ENCODE measurements at places on chromosomes 2 and 18. TPM values are rescaled to one million over a fixed set of nuclear protein-coding genes. Genes with fewer than 3 reads are reported as not detected.

Gene RAB27B
- total RNA-seq, result 24.0 TPM

Gene DCDC2C
- not detected for total RNA-seq

DNA sequence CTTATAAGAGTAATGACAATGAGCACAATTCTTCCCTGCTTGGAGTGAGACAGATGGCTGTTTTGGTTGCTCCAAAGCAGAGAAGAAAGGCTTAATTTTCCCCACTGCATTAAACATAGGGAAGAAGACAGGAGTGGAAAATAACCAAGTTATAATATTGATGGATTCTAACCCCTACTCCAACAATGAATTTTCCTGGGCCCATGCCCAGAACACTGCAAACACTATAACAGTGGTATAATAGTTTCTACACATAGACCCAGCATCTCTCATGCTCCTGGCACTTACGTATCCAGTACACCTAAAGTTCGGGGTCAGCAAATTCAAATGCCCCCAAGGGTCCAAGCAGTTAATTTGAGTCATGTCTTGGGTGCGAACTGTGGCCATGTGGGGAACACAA lies 613.4 kb downstream of the PLCL1 start:
- DNase-seq, result no peak

DNA sequence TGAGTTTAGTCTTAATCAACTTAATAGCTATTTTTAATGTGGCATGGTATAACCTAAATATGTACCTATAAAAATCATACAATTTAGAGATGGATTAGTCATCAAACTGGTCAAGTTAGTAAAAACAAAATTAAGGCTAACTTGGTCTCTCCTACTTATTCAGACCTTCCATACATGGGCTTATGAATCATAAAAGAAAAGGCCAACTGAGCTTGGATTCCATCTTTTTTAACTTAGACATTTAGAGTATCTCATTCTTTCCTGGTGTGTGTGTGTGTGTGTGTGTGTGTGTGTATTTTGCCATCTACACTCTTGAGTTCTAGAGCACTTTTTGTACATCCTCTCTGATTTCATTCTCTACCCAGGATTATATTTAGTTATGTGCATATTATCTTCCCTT lies 637.5 kb downstream of the PLCL1 start:
- no peak for DNase-seq

DNA sequence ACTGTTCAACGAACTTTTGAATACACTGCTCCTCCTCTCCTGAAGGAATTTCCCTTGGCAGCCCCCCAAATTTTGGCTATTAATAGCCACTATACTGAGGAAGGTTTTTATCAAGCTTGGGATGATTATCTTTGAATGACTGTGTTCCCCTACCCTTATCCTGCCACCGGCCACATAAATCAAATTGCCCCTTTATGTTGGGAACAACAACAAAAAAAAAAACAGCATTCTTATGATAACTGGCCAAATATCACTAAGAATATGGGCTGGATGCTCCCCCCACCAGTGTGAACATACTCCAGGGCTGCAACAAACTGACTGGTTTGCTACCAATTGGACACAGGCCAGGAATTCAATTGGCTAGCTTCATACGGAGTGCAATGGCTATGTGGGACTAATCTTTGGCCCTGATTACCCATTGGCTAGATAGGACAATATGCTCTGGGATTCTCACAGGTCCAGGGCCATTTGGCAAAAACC lies 20.6 kb downstream of the DUSP11 start:
- DNase-seq, result no peak

DNA sequence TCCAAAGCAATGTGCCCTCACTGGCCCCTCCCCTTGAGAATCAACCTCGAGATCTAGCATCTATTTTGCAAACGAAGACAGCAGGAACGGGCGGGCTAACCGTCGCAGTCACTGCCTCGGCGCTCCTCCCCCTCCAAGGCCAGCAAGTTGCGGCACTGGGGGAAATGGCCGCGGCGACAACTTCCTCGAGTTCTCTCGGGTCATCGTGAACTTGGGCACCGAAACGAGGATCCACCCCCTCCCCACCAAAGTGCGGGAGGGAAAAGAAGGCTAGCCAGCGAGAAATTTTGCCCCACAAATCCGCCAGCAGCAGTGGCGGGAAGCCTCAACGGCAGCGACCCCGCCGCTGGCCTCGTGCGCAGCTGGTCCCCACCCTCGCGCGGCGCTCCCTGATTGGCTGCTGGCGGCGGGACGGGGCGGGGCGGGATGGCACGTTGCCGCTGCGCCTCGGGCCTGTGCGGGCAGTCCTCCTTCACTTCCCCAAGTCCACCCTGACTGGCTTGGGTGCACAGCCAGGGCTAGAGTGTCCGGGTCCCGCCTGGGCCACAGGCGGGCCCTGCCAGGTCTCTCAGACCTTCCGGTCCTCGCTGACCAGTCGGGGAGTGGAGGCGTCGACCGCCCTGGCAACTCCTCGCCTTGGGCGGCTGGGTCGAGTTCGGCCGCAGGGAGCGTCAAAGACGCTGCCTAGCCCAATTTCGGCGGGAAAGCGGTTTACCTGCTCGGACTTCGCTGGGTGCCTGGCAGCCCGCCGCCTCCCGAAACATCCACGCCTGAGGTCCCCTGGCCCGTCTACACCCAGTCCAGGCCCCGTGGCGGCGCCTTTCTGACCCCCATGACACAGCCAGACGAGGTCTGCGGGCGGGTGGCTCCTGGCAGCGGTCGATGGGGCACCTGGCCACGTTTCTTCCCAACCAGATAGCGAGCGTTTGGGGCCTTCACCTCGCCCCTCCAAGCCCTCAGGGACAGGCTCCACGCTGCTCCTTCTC lies at the start of gene BOLL:
TSS of gene BOLL (minus strand) at position 364 of the 986 bp plus-strand sequence. CDS start 3,469 bp downstream, outside the sequence.
- no peak for DNase-seq

Gene CCDC195
- not detected for total RNA-seq

DNA sequence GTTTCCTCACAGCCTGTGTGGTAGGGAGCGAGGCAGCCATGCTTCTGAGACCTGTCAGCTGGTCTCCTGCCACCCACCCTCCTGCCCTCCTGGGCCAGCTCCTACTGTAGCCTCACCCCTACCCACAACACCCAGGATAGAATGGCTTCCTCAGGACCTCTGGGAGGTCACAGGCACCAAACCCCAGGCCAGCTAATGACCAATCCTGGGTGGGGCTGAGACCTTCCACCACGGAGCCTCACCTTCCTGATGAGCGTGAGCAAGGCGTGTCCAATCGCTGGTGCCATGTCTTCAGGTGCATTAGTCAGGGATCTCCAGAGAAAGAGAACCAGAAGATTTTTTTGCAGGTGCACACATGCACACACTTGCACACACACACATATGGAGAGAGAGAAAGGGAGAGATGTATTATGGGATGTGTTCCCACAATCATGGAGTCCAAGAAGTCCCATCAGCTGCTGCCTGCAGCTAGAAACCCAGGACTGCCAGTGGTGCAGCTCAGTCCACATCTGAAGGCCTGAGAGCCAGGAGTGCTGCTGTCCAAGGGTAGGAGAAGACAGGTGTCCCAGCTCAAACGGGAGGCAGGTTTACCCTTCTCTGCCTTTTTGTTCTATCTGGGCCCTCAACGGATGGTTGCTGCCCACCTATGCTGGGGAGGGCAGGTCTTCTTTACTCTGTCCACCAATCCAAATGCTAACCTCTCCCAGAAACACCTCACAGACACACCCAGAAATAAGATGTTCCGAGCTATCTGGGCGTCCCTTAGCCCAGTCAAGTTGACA lies 70.4 kb upstream of the HDAC4 start:
- no peak for DNase-seq

Gene COA5
- total RNA-seq, result 39.6 TPM

GRCh38 chr2:224410946-224411561 lies 9.1 kb upstream of the FAM124B start:
- DNase-seq, result no peak

- no peak for DNase-seq
Observed at GRCh38 chr2:178237488-178238153, 43.3 kb downstream of the OSBPL6 start.

GRCh38 chr2:32064021-32064601 lies 755 bp downstream of the SPAST start:
- no peak for DNase-seq

- peak; percentile 41 for DNase-seq
Observed at GRCh38 chr2:12728221-12728777, 11.6 kb downstream of the TRIB2 start.

DNA sequence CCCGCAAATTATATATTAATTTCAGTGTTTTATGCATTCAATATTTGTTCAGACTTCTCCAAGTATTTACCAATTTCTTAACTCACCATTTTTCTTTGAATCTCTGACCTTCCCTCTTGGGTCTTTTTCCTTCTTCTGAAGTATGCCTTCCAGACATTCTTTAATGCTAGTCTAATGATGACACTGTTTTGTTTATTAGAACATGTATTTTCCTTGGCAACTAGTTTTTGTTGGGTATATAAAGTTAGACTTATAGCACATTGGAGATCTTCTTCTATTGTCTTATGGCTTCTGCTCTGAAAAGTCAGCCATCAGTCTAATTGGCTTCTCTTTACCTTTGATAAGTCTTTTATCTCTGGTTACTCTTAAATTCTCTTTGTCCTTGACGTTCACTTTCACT lies 423.2 kb upstream of the NRP2 start:
- DNase-seq, result no peak

DNA sequence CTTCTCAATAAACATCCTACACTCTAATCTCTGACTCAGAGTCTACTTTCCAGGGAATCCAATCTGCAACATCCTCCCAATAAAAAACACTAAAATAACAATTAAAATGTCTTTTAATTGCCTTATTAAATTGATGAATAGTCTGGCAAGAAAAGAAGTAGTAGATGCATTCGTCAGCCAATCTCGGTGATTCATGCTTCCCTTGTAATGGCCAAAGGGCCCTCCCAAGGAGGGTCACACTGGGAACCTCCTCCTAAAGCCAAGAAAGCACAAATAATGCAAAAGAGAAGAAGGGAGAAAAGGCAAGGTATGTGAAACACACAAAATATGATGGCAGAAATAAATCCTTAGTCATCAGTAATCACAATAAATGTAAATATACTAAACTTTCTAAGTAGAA lies 16.8 kb downstream of the ST8SIA5 start:
- DNase-seq, result no peak

- peak; percentile 30 for DNase-seq
Observed at GRCh38 chr2:70851704-70852103, 16.1 kb upstream of the CD207 start.

Gene MRPS5
- total RNA-seq, result 26.4 TPM

Gene EFR3B
- total RNA-seq, result not detected
